ENCODE measurements at places on chromosomes 4 and X. TPM values are rescaled to one million over a fixed set of nuclear protein-coding genes. Genes with fewer than 3 reads are reported as not detected.

DNA sequence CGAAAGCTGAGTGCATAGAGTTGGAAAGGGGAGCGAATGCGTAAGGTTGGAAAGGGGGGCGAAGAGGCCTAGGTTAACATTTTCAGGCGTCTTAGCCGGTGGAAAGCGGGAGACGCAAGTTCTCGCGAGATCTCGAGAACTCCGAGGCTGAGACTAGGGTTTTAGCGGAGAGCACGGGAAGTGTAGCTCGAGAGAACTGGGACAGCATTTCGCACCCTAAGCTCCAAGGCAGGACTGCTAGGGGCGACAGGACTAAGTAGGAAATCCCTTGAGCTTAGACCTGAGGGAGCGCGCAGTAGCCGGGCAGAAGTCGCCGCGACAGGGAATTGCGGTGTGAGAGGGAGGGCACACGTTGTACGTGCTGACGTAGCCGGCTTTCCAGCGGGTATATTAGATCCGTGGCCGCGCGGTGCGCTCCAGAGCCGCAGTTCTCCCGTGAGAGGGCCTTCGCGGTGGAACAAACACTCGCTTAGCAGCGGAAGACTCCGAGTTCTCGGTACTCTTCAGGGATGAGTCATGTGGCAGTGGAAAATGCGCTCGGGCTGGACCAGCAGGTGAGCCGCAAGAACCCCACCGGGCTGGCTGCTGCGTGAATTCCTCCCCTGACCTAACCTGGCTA, at the start of gene DDX3X:
Gene DDX3X, plus strand, starts transcription at position 419 of the 619 bp plus-strand sequence. Its CDS starts 91 bp downstream, at position 510.
- peak; percentile 89 for DNase-seq

DNA sequence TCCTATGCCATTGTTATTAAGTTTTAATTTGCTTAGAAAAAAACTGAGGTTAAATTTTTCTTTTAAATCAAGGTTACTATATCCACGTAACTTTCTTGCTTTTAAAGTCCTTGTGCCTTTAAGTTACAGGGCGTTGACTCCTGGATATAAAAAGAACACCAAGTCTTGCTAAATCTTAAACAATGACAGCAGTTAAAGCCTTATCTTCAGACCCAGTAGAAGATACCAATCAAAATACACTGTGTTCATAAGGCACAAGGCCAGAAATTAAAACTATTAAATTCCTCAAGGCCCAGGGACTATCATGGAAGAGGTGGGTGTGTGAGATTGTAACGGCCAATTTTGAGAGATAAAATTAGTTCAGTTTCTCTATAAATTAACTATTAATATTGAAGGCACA, 60.4 kb downstream of the PAGE2 start:
- DNase-seq = no peak

DNA sequence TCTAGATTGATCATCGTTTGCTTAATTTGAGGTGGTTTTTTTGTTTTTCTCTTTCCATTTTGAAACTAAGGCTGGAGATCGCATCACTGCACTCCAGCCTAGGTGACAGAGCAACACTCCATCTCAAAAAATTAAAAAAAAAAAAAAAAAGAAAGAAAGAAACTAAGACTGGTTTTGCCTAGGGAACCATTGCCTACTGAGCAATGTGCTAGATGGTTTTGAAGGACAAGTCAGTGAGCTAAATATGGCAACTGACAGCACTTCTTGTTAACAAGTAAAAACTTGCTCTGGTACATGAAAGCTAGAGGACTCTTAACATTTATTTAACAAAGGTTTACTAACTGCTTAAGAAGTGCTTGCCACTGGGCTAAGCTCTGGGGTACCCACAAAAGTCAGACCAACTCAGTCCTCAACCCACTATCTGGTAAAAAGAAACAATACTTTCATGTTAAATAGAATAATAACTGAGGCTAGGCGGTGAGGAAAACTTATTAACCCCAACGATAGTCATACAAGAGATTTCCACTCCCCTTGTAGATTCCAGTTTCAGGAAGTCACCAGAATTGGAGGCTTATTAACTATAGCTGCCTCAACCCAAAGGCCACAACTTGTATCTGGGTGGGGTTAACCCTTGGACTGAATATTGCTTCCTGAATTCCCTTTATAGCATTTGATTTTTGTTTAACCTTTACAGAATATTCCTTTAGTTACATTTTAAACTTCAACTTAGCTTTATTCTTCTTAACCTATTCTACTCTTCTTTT, 111.6 kb downstream of the FRYL start:
- no peak for DNase-seq

GRCh38 chr4:1720163-1720983, 750 bp downstream of the TMEM129 start:
- peak; percentile 75 for DNase-seq

DNA sequence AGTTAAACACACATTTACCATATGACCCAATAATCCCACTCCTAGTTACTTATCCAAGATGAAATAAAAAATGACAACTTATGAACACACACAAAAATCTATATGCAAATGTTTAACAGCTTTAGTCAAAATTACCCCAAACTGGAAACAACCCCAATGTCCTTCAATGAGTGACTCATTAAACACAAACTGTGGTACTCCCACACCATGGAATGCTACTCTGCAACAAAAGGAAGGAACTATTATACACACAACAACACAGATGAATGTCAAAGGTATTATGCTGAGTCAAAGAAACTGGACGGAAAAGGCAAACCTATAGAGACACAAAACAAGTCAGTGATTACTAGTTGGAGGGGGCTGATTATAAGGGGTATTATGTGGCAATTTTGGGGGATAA, 40.5 kb downstream of the MED14 start:
- no peak for DNase-seq

DNA sequence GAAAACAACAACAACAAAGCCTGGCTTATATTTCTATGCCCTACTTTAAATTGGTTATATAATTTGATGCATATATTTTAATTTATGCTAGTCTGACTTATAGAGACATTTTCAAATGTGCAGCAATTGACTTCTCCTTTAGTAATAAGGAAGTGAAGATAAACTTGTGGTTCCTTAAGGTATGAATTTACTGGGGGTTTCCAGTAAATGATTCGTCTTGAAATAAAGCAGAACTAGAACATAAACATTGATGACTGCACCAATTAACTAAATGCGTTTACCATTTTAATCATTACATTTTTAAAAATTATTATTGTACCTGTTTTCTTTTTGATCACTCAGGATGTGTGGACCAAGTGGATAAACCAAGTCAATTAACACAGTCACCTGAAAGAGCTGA, 99.6 kb upstream of the CCSER1 start:
- DNase-seq = no peak

DNA sequence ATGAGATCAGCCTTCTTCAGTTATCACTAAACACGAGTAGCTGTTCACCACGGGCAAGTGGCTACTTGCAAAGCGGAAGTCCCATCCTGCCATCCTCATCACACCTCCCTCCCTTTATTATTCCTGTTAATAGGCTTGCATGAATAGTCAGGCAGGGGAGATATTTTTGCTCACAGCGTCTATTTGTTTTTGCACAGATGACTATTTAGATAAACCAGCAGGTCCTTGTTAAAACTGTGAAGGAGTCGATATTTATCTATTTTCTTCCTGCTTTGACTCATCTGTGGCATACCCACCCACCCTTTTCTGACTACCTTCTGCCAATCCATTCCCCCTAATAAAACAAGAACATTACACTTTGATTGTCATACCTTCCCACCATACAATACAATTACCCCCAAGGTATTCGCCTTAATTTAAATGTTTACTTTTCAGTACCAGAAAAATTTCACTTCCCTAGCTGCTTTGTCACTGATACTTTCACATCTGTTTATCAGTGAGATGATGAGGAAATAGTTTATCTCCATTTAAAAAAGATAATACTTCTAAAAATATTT, 96.6 kb upstream of the BANK1 start:
- DNase-seq = no peak

DNA sequence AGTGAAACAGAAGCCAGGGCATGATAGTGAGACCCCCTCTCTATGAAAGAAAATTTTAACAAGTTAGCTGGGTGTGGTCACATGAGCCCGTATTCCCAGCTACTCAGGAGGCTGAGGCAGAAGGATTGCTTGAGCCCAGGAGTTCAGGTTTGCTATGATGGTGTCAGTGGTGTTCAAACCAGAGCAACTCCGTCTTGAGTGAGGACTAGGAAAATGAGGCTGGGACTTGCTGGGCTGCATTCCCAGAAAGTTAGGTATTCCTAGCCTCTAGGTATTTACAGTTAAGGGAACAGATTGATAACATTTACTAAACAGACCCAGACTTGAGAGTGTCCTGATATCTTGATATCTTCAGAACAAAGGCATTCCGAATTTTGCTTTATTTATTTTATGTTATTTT, 37.0 kb upstream of the NOCT start:
- DNase-seq = no peak

- no peak for DNase-seq
Observed at GRCh38 chrX:81392396-81392795, 190.5 kb downstream of the SH3BGRL start.

DNA sequence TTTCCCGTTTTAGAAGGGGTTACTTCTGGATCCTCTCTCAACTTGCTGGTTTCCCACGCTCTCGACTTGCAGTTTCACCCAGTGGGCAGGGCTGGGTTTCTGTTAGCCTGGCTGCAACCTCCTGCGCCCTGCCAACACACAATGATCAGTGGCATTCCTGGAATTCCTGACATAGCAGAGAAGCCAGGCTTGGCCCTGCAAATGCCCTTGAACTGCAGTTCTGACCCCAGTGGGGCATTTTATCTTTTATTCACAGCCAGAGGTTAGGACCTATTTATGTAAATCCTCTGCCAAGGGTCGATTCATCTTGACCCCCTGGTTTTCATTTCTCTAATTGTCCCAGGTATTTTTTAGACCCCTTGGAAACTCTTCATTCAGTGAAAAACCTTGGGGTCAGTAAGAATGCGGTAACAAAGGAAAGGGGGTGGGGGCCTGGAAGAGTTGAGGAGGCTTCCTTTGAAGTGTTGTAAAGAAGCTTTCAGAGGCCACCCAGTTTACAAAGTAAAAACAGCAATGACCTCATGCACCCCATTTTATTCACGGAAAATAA, 217.6 kb downstream of the ZNF674 start:
- DNase-seq = no peak

- DNase-seq = no peak
Observed at GRCh38 chr4:122119739-122120138, 32.4 kb upstream of the BLTP1 start.

DNA sequence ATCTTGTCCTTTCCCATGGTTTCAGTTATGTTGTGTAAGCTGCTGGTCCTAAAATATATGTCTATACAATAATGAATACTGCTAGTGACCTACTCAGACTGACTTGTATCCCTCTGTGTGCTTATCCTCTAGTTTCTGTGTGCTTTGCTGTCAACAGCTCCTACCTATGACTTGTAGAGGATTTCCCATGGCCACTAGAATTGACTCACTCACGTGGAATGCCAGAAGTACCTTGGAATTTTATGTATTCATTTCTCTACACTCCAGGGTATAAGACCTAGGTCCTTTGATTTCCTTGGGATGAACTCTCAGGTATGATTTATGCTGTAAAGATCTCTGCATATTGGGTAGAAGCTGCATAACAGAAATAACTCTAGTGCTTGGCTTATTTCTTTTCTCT, 279.9 kb upstream of the SLIT2 start:
- DNase-seq = no peak

DNA sequence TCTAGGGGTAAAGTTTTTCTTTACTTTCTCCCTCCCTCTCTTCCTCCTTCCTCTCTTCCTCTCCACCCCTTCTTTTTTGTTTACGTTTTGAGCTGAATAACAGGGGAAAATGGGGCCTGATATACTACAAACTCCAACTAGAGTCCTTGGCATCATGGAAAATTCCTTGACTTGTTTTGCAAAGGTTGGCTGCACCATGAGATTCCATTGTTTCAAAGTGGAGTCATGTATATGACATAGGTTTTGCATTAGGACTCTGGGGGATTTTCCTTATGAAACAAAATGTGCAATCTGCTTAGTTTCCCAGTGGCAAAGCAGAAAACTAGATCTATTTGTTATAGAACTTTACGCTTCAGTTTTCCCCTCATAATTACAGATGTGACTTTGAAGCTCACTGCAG, 233.5 kb upstream of the PGRMC2 start:
- DNase-seq = no peak

DNA sequence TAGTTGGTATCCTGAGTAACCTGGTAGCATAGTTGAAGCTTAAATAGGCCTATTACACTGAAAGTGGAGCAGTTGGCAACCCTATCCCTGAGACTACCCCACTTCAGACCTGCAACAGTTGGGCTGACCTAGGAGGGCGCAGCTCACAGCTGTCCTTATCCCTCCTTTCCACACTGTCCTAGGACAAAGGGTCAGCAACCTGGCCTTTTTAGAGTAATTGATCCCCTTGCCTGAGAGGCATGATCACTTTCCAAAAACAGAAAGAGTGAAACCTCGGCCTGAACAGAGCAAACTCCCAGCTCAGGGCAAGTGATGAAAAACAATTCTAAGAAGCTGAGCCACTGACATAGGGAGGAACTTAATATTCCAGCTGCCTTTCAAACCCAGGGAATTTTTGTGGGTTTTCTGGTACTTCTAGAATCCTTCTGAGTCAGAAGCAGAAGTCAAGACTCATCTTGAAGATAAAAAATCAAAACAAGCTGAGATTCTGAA, 94.9 kb upstream of the MYOZ2 start:
- no peak for DNase-seq

DNA sequence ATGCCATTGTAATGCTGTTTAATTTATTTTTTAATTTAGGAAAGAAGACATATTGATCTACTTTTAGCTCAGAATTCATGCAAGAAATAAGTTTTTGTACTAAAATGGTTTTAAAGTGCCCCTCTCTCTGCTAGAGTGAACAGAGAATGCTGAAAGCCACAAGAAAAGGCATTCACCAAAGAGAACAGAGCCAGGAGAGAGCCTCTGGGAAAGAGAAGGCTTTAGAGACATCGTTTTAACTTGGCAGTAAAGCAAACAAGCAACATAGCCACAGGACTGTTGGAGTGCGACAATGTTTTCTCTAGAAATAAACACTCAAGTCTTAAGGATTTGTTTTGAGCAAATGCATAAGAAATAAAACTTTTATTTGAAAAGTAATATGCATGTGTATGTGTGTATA, 484.1 kb upstream of the CPEB2 start:
- no peak for DNase-seq

DNA sequence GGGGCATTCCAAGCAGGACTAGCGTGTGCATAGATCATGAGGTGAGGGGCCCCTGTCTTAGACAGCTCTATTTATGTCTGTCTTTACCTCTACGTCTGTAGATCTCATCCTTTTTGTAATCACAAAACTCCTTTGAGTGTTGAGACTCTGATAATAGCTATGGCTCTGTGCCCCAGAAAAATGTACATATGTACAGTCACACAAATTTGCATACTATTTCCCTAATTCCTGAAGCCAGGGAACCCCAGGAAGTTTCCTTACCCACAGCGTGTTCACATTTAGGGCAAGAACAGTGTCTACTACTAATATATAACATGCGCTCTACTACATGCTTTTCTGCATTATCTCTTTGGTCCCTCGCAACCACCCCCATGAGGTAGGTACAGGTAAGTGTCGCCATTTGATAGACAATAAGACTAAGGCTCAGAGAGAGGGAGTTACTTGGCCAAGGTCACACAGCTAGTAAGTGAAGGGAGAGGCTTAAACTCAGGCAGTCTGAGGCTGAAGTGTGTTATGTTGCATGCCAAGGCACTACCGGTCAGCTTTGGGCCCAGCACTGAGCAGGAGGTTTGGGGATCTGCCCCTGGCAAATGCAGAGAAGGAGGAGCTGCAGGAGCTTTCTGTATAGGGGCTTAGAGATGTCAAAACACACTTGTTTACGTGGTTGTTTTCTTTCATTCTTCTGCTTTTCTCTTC, 21.0 kb upstream of the CITED1 start:
- no peak for DNase-seq

Gene RIPPLY1
- total RNA-seq = not detected

Gene CXCL11
- not detected for total RNA-seq

Gene SLC38A5
- 83.5 TPM for total RNA-seq

Gene GPR82
- 0.05 TPM for total RNA-seq

Measured in activated CD4-positive, alpha-beta T cell treated with anti-CD3 and anti-CD28 coated beads for 36 hours (primary cell).